ENCODE measurements at places on chromosomes 4 and X.

- no peak for DNase-seq
Observed at GRCh38 chrX:118904664-118905063, 69.8 kb upstream of the LONRF3 start.

- DNase-seq: no peak
Observed at GRCh38 chrX:10902001-10902400, 209.1 kb upstream of the HCCS start.

GRCh38 chrX:122501652-122502051 lies 682.4 kb upstream of the GRIA3 start:
- no peak for DNase-seq

GRCh38 chr4:47043821-47044220 lies 12.5 kb downstream of the GABRB1 start:
- DNase-seq: no peak

DNA sequence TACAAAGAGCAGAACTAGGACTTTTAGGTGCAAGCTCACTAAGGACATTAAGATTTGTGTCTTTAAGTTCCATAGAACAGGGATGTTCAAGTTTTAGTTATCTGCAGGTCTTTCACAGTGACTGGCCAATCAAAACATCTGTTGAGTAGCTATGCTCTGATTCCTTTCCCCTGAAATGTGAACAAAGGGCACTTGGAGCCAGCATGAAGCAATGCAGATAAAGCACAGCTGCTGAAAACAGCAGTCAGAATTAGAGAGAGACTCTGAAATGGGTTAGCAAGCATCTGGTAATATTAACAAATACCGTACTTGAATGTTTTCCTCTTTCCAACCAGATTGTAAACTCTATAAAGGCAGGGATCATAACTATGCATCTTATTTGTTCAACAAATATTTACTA lies 276.9 kb downstream of the RAB28 start:
- no peak for DNase-seq

- no peak for DNase-seq
Observed at GRCh38 chr4:105197777-105198176, 51.1 kb downstream of the TET2 start.

Measured in cerebellum (tissue), 4 donors.